ENCODE measurements at places on chromosomes 1 and 21.
A peak's percentile ranks its signal among the peaks of the same experiment; 100 is the strongest.

DNA sequence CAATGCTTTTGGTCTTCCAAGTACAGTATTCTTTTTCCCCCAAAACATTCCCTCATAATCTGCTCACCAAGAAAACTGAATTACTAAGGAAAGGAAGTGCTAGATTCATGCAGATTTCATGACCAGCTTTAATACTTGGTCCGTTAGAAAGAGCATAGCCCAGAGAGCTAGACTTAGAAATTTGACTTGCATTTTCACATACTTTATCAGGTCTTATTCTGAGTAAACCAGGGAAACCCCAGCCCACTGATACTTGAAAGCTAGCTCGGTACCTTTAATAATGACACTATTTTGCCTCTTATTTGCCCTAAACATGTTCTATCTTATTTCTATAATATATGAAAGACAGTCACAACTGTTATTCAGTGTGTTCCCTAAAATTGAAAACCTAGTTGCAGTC is 204.5 kb downstream of the TTLL7 start:
- DNase-seq: no peak
- no peaks in the 10 kb centered on the region for H3K27me3 ChIP-seq

- no peaks in the 10 kb centered on the region for H3K36me3 ChIP-seq
- H3K4me1 ChIP-seq: no peaks in the 10 kb centered on the region
- no peak overlapping the region for H3K4me3 ChIP-seq
- no peaks in the 10 kb centered on the region for H3K27me3 ChIP-seq
These were observed 125.0 kb downstream of the LYPLAL1 start for GRCh38 chr1:219298571-219299148.

DNA sequence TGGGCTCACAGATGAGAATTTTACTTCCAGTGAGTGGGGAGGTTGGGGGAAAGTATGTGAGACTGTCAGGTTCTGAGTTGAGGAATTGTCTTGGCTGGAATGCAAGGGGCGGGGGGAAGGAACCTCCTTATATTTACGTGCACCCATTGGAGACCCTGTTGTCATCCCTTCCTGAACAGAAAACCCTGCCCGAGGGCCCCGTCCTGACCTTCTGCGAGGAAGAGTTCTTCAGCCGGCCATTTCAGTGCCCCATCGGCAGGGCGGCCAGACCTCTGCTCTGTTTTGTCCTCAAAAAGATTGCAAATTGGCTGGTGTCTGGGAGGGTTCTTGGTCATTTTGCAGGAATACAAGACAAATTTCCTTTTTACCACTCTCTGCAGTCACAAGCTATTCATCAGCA is 7.1 kb downstream of the KIF26B start:
- H3K27me3 ChIP-seq: no peaks in the 10 kb centered on the region
- H3K4me3 ChIP-seq: no peak overlapping the region
- DNase-seq: no peak

DNA sequence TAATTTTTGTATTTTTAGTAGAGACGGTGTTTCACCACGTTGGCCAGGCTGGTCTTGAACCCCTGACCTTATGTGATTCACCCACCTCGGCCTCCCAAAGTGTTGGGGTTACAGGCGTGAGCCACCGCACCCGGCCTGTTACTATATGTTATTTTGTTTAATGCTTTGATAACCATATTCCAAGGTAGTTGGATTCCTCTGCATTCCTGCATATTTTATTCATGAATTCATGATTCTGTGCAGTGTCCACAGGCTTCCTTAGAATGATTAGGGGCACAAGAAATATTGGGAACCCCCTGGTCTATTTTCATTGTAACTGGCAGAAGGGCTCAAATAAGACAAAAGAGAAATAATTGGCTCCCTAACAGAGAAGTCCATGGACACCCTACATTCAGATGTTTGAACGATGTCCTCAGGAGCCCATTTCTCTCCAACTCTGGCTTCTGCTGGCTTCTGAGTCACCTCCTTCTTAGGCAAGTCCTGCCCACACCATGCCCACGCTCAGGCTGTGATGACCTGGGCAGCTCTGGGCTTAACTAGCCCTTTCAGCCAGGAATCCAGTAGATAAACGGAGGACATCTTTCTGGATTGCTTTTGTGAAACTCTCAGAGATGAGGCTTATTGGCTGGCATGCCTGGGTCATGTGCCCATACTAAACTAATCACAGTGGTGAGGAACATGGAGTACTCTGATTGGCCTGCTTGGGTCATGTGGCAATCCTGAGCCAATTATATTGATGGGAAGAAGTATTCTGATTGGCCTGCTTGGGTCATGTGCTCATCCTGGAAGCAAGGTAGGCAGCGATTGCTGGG is 32.6 kb downstream of the TNFRSF8 start:
- H3K4me3 ChIP-seq: no peak overlapping the region
- H3K4me1 ChIP-seq: no peaks in the 10 kb centered on the region
- H3K27me3 ChIP-seq: no peaks in the 10 kb centered on the region
- DNase-seq: no peak
- no peak overlapping the region for H3K27ac ChIP-seq
- no peaks in the 10 kb centered on the region for H3K36me3 ChIP-seq

- no peaks in the 10 kb centered on the region for H3K36me3 ChIP-seq
- no peak for DNase-seq
These were observed 28.6 kb downstream of the TTC39A start for GRCh38 chr1:51301844-51302162.

GRCh38 chr1:43931711-43932660 is 1.6 kb upstream of the ARTN start:
- H3K36me3 ChIP-seq: no peaks in the 10 kb centered on the region
- no peak overlapping the region for H3K27ac ChIP-seq
- H3K27me3 ChIP-seq: no peaks in the 10 kb centered on the region
- H3K4me1 ChIP-seq: peaks cover 39% of the 10 kb centered on the region
- no peak overlapping the region for H3K4me3 ChIP-seq

DNA sequence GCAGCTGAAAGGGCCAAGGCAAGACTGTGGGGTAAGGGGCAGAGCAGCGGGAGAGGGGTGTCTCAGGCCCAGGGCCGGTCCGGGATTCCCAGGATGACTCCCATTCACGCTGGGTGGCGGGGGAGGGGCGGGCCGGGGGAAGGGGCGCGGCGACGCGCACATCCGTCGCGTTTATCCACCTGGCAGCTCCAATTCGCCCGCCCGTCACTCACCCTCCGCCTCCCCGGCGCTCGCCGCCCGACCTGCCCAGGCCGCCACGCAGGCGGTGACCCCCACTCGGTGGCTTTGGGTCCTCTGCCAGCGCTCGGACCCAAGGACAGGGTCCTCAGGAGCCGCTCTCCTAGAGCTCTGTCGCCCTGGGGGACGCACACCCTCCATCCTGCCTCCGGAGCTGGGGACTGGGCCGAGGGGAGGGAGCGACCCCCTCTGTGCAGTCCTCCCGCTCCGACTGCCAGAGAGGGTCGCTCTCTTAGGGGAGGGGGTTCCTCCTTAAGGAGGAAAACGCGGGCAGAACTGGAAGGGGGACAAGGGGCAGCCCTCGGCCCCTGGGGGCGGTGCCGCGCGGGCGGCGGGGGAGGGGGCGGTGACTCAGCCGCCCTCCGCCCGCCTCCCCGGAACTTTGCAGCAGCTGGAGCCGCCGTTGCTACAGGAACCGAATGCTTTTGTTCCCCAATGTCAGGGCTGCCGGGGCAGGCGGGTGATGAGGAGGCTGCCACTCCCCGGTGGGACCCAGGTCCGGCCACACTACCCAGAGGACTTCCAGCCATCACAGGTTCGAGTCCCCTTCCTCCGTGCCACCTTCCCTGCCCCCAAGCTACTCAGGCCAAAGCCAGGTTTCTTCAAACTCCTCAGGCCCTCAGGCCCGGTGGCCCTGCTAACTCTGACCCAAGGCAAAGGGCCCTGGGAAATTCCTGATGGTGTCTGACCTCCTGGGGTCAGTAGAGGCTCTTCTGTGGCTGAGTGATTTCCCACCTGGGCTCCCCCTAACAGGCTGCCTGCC is 3.4 kb downstream of the ADGRB2 start:
- H3K27me3 ChIP-seq: no peaks in the 10 kb centered on the region
- no peaks in the 10 kb centered on the region for H3K36me3 ChIP-seq
- H3K4me1 ChIP-seq: peaks cover 32% of the 10 kb centered on the region
- H3K27ac ChIP-seq: no peak overlapping the region
- H3K4me3 ChIP-seq: peak overlapping the region; percentile 8

DNA sequence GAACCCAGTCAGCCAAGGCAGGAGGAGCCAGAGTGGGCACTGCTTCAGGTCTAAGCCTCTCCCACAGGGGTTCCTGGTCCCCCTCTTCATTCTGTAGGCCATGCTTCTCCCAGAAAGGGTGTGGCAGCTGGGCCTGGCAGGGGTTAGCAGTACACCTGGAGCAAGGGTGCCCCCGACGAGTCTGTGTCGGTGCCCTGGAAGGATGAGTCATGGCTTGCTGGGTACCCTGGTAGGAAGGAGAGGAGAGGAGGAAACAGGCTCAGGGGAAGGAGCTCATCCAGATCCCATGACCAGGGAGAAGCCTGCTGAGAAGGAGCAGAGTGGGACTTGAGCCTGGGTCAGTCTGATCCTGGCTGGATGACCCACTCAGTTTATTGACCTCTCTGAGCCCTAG is 10.3 kb downstream of the KDF1 start:
- H3K4me1 ChIP-seq: peaks cover 18% of the 10 kb centered on the region
- H3K27me3 ChIP-seq: no peaks in the 10 kb centered on the region
- H3K36me3 ChIP-seq: no peaks in the 10 kb centered on the region

DNA sequence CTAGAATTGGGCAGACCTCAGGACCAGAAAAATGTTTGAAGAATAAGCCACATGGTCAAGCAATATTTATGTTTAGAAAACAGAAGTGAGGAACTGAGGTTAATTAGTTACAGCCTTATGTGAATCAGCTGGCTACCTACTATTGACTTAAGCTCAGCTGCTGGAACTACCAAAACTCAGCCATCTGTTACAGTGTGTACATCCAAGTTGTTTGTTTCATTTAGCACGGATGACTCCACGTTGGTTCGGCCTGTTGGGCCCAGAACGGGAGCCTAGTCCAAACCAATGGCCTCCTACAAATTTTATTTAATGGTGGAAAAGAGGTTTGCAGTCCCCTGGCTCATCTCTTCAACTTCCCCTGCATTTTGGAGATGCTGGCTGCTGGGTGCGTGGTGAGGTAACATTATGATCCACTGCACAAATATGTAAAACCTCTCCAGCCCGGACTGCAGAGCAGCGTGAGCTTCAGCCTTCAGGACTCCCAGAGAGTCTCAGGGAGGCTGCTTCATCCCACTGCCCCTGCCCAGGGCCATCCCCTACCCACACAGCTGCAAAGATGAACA is 143.4 kb downstream of the ZZZ3 start:
- peak overlapping the region; percentile 29 for H3K27ac ChIP-seq
- H3K4me1 ChIP-seq: peaks cover 13% of the 10 kb centered on the region
- no peaks in the 10 kb centered on the region for H3K36me3 ChIP-seq
- H3K27me3 ChIP-seq: no peaks in the 10 kb centered on the region
- peak; percentile 43 for DNase-seq
- no peak overlapping the region for H3K4me3 ChIP-seq

GRCh38 chr1:154334079-154335024 is 9.0 kb downstream of the ATP8B2 start:
- H3K36me3 ChIP-seq: no peaks in the 10 kb centered on the region
- H3K4me3 ChIP-seq: no peak overlapping the region
- DNase-seq: no peak
- H3K27ac ChIP-seq: peak overlapping the region; percentile 31
- H3K27me3 ChIP-seq: no peaks in the 10 kb centered on the region
- peaks cover 17% of the 10 kb centered on the region for H3K4me1 ChIP-seq

- H3K4me3 ChIP-seq: peak overlapping the region; percentile 47
- DNase-seq: peak; percentile 79
- no peaks in the 10 kb centered on the region for H3K36me3 ChIP-seq
- no peaks in the 10 kb centered on the region for H3K27me3 ChIP-seq
These were observed 504 bp downstream of the DHRS3 start for GRCh38 chr1:12617511-12617900.

- H3K27me3 ChIP-seq: no peaks in the 10 kb centered on the region
These were observed 14.6 kb upstream of the LGALS8 start for GRCh38 chr1:236509203-236509602.

GRCh38 chr1:29437946-29438345 is 201.6 kb downstream of the PTPRU start:
- no peaks in the 10 kb centered on the region for H3K27me3 ChIP-seq
- no peak overlapping the region for H3K4me3 ChIP-seq
- no peaks in the 10 kb centered on the region for H3K4me1 ChIP-seq
- no peaks in the 10 kb centered on the region for H3K36me3 ChIP-seq
- H3K27ac ChIP-seq: no peak overlapping the region

DNA sequence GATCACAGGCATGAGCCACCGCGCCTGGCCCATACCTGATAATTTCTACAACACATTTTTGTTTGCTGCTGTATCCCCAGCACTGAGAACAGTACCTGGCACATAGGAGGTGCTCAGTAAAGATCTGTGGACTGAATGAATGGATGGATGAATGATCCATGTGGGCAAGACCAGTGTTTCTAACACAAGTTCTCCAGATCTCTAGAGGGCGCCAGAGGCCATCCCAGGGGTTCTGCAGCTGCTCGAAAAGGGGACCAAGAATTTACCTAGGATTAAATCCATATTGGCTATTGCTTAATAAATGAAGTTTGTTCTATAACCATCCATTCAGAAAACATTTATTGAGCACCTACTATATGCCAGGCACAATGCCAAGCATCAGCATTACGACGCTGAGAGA is 167.7 kb downstream of the ACTL8 start:
- H3K4me1 ChIP-seq: no peaks in the 10 kb centered on the region
- no peak overlapping the region for H3K27ac ChIP-seq
- no peak overlapping the region for H3K4me3 ChIP-seq
- no peak for DNase-seq
- H3K36me3 ChIP-seq: no peaks in the 10 kb centered on the region

DNA sequence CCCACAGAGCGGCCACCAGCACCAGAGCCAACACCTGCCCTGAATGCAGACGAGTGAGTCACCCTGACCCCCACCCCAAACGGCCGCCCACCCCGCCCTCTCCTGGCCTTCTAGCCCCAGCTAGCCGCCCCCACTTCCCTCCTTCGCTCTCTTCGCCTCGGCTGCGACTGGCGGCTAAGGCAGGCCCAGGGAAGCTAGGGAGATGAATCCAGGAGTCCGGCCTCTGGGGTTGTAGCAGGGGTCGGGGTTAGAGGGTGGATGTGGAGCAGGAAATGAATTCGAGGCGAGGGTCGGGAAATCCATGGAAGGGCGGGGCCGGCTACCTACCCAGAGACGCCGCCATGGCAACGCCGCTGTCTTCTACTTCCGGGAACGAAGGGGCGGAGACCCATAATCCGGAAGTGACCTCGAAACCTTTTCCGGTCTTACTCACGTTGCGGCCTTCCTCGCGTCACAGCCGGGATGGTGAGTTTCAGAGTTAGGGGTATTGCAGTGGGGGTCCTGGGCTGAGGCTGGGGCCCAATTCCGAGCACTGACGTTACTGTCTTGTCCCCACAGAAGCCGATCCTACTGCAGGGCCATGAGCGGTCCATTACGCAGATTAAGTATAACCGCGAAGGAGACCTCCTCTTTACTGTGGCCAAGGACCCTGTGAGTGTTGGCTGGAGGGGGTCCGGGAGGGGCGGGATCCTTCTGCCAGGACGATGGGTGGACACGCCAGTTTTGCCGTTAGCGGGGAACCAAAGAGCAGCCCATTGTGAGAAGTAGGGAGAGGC is at the start of the genes EIF3I and TMEM234:
TSS of gene EIF3I (plus strand) at position 428 of the 776 bp plus-strand sequence. CDS start at position 463, 35 bp downstream.
TSS of gene TMEM234 (minus strand) at position 374 of the 776 bp plus-strand sequence. CDS start at position 343, 31 bp downstream.
- peak; percentile 94 for DNase-seq
- no peaks in the 10 kb centered on the region for H3K27me3 ChIP-seq

DNA sequence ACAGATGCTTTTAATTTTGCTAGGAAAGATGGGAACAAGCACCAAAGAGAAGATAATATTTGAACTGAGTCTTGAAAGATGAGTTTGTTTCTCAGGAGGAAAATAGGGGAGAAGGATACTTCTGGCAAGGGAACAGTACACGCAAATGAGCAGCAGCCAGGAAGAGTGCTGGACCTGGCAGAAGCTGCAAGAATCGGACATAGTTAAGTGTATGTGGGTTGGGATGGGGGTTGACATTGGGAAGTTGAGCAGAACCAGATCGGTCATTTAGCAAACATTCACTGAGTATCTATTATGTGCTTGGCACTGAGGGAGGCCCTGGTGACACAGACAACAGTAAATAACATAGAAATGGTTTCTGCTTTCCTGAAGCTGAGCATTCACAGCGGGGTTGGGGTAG is 198.8 kb downstream of the PLPP3 start:
- H3K36me3 ChIP-seq: no peaks in the 10 kb centered on the region
- H3K4me3 ChIP-seq: no peak overlapping the region
- no peaks in the 10 kb centered on the region for H3K4me1 ChIP-seq
- H3K27ac ChIP-seq: no peak overlapping the region

Measured in body of pancreas (tissue), 4 donors.